Activated CD4-positive, alpha-beta memory T cell treated with anti-CD3 and anti-CD28 coated beads, Interleukin-2, amount 10 ng/mL, durations not matched to agents 7 days and 5 days (primary cell): ENCODE measurements at places on chromosomes 1 and 21. TPM values are rescaled to one million over a fixed set of nuclear protein-coding genes. Genes with fewer than 3 reads are reported as not detected.

- DNase-seq = no peak
Measured at GRCh38 chr21:42495765-42496119, 282 bp downstream of the RSPH1 start.

DNA sequence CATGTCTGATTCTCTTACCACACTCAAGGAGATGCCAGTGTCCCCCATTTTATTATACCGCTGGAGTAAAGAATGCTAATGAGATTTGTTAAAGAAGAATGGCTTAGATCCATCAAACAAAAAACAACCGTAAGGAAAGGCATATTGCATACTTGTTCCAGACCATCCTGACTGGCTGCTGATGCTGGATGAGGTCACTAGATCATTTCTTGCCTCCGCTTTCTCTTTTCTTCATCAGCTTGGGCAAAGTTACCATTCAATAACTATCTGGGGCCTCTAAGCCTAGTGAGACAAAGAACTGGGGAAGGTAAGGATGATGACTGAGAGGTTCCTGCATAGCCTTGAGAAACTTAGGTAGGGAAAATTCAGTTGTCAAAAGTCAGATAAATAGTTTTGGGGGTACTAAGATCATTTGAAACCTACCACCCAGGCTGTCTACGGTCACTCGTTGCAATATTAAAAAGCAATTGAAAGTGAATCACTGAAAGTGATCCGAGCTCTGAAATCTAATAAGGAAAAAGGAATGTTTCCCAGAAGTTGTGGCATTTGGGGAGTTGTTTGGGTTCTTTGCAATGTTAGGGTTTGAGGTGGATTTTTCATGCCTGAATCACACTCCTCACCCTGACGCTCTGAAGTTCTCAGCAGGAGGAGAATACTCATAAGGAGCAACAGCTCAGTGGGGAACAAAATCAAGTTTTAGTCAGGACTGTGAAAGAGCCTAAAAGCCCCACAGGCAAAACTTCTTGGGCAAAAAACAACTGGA lies 176.8 kb downstream of the HHIPL2 start:
- no peak for DNase-seq

- DNase-seq = peak; percentile 21
Measured at GRCh38 chr1:20634065-20634593, 871 bp downstream of the PINK1 start.

DNA sequence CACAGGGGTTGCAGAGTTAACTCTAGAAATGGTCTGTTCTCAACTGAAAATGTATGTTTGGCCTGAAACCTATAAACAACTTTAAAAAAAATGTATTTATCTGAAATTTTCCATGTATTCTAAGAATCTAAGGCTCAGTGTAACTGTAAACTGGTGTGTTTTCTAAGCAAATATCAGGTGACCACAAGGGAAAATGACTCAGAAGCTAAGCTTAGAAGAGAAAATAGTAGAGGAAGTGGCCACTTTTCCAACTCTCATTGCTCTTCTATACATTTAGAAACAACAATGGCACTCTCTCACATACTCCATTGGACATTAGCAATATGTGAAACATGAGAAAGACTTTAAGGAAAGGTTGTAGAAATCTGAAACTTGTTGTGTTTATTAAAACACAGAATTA lies 7.5 kb downstream of the TNFSF18 start:
- DNase-seq = no peak

DNA sequence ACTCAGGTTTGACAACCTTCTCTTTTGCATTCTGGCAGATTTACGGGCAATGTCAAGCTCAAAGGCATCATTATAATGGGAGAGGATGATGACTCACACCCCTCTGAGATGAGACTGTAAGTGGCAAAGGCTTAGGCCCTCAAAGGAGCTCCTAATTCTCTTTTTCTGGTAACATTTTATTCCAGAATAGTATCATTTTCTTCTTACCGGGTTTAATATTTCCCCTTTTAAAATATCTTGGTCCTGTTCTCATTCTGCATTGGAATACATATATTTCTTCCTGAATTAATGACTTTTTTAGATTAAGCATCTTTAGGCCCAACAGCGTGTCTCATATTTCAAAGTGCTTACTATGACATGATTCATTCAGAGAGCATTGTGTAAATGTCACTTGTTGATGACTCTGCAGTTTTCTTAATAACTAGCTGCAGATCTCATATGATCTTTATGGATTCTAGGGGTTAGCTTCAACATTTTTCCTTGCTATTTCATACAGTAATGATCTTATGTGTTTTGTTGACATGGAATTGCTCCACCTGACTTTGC lies 1.7 kb downstream of the PITHD1 start:
- DNase-seq = no peak

DNA sequence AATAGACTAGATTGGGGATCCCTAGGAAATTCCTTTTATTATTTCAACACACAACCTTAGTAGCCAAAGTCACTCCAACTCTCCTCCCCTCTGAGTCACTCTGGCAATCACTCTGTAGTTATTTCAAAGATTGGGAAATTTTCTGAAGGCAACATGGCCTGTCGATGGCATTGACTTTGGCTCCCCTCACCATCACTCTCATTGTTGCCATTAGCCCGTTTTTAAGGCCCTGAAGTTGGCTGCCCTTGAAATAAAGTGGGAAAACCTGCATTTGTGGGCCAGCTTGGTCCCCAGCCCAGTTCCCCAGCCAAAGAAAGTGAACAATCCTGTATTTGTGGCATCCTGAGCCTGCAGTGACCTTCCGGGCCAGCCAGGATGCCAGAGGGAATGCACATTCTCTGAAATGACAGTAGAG lies 52.5 kb downstream of the CDC7 start:
- DNase-seq = no peak

GRCh38 chr21:45539796-45540600 lies 2.2 kb downstream of the SLC19A1 start:
- DNase-seq = no peak

- no peak for DNase-seq
Measured at GRCh38 chr1:207223162-207223561, 98.3 kb upstream of the CD55 start.

DNA sequence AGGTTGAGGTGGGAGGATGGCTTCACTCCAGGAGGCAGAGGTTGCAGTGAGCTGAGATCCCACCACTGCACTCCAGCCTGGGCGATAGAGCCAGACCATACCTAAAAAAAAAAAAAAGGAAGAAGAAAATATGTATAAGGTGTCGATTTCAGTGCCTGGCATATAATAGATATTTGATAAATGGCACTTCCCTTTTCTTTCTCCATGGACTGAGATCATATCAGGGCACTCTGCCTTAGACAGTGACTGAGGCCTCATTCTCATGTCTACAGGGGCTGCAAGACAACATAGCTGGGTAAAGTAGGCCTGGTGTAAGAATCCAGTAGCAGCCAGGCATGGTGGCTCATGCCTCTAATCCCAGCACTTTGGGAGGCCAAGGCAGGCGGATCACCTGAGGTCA lies 21.2 kb downstream of the PCAT6 start:
- DNase-seq = no peak

- DNase-seq = no peak
Measured at GRCh38 chr21:15775981-15776380, 46.2 kb downstream of the USP25 start.

- DNase-seq = peak; percentile 64
Measured at GRCh38 chr1:150464422-150464826, 22.8 kb upstream of the TARS2 start.

DNA sequence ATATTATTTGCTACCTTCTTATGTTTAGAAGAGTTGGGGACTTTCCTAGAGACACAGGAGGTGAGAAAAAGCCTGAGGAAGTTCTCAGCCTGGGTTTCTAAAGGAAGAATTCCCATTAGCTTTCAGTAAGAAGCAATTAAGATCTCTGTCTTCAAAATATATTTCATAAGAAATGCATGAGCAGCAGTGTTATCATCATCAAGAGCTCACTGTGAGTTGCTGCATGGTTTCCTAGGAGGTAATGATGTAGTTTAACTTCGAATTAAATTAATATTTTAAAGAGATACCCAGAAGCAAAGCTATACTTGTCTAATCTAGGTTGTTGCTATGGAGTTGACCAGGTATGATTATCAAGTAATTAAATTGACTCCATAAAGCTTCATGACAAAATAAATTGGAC lies 5.7 kb upstream of the POGZ start:
- no peak for DNase-seq

GRCh38 chr1:79460773-79461436 lies 454.4 kb upstream of the ADGRL4 start:
- no peak for DNase-seq

GRCh38 chr1:27915082-27915575 lies 19.7 kb upstream of the SMPDL3B start:
- no peak for DNase-seq

- peak; percentile 21 for DNase-seq
Measured at GRCh38 chr1:151511636-151512215, 539 bp downstream of the CGN start.

- no peak for DNase-seq
Measured at GRCh38 chr1:197367627-197368026, 99.6 kb downstream of the CRB1 start.

GRCh38 chr21:44407493-44407892 lies 47.8 kb upstream of the LRRC3 start:
- no peak for DNase-seq

GRCh38 chr1:2786329-2787162 lies 14.9 kb downstream of the TTC34 start:
- DNase-seq = peak; percentile 77

DNA sequence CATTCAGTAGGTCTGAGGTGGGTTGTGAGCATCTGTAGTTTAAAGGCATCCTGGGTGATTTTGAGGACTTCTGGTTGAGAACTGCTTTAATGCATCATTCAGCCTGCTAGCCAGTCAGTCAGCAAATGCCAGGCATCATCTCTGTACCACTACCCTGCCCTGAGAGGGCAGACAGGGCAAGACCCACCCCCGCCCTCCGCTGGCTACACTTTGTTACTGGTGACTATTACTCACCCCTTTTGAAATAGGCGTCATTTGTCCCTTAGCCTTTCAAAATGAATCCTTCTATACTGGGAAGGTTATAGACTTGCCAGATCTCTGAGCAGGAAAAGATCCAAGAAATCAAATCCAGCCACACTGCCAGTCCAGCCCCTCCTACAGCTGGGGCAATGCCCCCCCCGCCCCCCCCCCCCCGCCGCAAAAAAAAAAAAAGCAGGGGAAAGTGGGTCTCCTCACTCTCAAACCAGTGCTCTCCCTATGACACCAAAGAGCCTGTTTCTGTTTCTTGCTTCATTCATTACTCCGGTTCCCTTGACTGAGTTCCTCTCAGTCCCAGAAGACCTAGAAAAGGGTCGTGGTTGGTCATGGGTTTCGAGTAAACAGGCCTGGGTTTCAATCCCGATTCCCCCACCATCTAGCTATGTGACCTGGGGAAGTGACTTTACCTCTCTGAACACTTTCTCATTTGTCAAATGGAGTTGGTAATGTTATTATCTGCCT lies 4.4 kb downstream of the SELENON start:
- DNase-seq = no peak

GRCh38 chr1:112713466-112714312 lies 1.4 kb downstream of the PPM1J start:
- DNase-seq = no peak

DNA sequence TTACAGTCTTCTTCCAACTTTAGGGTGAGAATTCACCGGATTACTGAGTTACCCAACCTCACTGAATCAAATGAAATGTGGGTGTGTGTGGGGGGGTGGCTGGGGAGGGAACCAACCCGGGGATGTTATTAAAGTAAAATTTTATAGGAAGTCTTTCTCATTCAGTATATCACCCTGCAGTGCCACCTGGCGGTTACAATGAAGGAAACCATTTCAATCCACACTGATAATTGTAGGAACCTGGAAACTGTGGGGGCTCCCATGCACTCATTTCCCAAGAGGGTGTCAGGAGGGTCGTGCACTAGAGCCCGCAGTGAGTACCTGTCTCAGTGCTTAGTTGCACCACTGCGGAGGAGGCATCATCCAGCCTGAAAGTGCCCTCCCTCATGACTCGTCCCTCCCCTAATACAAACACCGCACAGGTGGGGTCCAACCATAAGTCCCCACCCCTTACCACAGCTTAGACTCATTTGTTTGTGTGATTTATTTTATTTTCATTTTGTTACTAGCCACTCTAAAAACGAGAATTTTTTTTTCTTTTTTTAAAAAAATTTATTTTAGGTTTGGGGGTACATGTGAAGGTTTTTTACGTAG lies 29.1 kb upstream of the IGSF5 start:
- peak; percentile 24 for DNase-seq

DNA sequence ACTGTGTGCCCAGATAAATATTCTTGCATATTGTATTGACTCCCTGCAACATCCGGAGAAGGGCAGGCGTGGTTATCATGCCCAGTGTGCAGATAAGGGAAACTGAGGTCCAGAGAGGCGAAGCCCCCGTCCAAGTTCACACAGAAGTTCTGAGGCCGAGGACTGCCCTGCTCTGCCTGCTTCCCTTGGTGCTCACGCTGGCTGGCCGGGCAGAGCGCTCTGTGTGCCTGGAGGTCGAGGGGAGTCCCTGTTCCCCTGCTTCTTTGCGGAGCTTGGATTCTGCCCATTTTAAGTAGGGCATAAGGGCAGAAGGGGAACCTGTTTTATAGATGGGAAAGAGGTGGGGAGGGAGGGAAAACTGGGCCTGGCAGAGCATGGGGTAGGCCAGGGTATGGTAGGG lies 92.8 kb upstream of the ACTL8 start:
- DNase-seq = no peak

- DNase-seq = no peak
Measured at GRCh38 chr1:34642679-34643078, 112.2 kb upstream of the GJB5 start.

GRCh38 chr1:221241157-221241556 lies 361.9 kb downstream of the HLX start:
- DNase-seq = no peak

- DNase-seq = no peak
Measured at GRCh38 chr1:11753555-11754208, 8.3 kb upstream of the C1orf167 start.

DNA sequence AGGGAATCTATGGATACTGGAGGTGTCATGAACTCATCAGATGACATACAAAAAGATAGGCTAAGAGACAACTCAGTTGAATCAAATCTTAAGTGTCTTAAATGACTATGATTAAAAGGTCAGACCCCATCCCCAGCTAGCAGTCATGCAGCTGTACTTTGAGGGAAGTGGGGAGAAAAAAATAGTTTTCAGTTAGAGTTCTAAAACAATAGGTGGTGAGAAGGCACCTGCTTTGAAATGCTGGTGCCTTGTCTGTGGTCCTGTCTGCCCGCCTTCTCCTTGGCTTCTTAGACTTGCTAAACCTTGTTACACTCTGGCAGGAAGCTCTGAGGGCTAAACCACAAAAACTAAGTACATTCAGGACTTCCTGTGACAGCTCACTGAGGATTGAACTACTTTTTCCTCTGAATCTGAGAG lies 15.3 kb downstream of the CD2 start:
- peak; percentile 82 for DNase-seq

- peak; percentile 70 for DNase-seq
Measured at GRCh38 chr1:24501371-24502064, 1.1 kb upstream of the RCAN3 start.

- DNase-seq = no peak
Measured at GRCh38 chr21:14527696-14528652, 18.1 kb downstream of the SAMSN1 start.

Gene DDX59
- total RNA-seq = 32.1 TPM

Gene RASSF5
- 216 TPM for total RNA-seq

Gene DMRTA2
- total RNA-seq = not detected

Gene SRGAP2B
- total RNA-seq = 39.3 TPM

Gene ZMYND12
- total RNA-seq = 1.3 TPM

Gene ITPKB
- 43.6 TPM for total RNA-seq

Gene RUNX1
- total RNA-seq = 53.0 TPM

Gene ZNF326
- 15.5 TPM for total RNA-seq

Gene CFHR1
- total RNA-seq = not detected

Gene IGSF3
- total RNA-seq = 0.58 TPM

Gene INAVA
- 0.45 TPM for total RNA-seq

Gene PROX1
- total RNA-seq = not detected

Gene CAPZA1
- total RNA-seq = 340 TPM

Gene TTLL7
- total RNA-seq = 2.5 TPM

Gene SLFNL1
- total RNA-seq = 0.18 TPM

Gene CD53
- total RNA-seq = 657 TPM

Gene S100A8
- total RNA-seq = not detected
